ENCODE measurements at places on chromosomes 6 and 20.
A peak's percentile ranks its signal among the peaks of the same experiment; 100 is the strongest.

- DNase-seq = no peak
Measured at GRCh38 chr6:143842461-143842901, 657 bp upstream of the LTV1 start.

GRCh38 chr20:61369731-61370520, 117.9 kb downstream of the CDH4 start:
- DNase-seq = no peak

- DNase-seq = no peak
Measured at GRCh38 chr20:16257021-16257420, 316.2 kb downstream of the KIF16B start.

DNA sequence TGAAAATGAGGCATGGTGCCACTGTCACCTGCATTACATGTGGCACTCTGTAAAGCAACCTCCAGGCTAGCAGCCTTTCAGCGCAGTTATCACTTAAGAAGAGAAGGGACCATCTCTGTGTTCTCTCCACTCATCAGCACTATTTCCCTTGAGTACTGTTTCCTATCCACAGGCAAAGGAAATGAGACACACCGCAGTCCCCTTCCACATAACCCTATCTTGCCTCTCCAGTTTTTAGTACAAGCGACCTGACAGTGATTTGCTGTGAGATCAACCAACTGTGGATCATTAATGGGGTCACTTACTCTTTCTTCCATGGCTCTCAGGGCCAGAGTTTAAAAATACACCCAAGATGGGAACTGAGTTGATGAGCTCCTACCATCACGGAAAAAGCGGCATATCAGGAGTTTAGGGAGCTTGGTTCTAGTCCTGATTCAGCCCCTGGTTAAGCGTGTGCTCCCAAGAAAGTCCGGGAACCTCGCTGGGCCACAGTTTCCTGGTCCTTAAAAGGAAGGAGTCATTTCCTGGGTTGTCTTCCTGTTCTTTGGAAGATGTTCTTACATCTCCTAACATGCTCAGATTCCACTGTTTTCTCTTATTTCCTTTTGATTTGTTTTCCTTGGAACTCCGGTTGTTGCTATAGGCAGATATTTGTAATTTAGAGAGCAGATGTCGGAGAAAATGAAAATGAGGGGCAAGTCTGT, 27.3 kb downstream of the PRDM1 start:
- DNase-seq = no peak

GRCh38 chr6:14397518-14397901, 279.9 kb downstream of the CD83 start:
- DNase-seq = no peak

DNA sequence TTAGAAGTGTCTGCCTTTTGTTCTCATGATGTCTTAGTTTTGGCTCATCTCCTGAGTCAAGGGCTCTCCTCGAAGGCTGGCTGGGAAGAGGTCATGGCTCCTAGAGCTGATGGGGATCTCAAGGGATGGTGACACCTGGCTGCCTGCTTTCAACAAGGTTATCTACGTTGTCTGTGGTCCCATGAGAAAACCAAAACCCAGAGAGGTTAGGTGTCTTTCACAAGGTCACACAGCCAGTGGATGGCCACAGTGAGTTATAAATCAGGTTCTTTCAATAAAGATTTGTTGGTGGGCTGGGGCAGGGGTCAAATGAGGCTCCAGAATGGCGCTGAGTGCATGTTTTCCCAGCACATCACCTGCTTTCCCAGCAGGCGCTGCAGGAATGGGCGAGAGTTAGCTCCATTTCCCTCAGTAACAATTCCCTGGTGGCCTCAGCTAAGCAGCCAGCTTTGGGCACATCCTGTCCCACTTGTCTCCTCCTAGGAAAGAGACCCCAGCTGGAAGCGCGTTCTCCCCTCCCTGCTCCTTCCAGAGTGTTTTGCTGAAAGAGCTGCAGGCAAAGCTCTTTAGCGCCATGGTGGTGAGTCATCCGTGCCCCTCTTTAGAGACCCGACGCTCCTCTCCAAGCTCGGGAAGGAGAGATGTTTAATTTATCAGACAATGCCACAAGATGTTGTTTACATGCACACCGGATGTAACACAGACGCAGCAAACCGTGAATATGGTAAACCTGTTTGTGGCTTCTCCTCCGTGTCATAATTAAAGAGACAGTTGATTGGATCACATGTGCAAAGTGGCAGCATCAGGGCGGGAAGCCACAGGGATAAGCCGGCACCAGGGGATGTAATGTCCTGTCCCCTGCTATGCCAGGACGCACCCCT, 109.7 kb downstream of the LRFN2 start:
- DNase-seq = no peak

DNA sequence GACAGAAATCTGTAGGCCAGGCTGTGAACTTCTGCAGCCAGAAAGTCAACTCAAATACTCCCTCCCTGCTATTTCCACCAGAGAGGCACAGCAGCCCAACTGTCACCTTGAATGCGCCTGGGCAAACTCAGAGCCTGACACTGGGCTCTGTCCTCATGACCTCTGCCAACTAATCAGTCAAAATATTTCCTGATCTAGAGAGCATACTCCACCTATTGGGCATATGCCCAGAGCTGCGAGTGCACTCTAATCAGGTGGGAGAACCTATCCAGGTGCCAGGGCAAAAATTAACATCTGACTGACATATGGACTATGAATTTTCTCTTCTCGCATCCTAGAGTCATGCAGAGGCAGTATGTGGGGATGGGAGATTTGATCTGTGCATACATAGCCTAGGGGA, 406.3 kb upstream of the RUNX2 start:
- DNase-seq = no peak

DNA sequence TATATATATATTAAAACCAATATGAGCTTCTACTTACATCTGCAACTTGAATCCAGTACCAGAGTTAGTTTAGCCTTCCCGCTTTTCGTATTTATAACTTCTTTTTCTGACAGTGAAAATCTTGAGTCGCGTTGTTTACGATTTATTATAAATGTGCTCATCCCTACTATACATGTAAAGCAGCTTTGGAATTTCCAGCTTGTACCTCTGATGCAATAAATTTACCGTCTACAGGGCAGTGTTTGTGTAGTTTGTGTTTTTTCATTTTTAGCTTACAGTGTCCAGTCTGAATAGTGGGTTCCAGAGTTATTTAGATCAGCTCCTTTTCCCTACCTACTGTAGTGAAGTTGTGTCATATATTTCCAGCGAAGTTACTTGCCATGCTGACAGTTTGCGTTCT, 66.3 kb downstream of the TIAM2 start:
- no peak for DNase-seq

- no peak for DNase-seq
Measured at GRCh38 chr6:20333721-20334269, 67.9 kb upstream of the E2F3 start.

- DNase-seq = peak; percentile 67
Measured at GRCh38 chr20:38184101-38184500, 19.0 kb upstream of the TGM2 start.

DNA sequence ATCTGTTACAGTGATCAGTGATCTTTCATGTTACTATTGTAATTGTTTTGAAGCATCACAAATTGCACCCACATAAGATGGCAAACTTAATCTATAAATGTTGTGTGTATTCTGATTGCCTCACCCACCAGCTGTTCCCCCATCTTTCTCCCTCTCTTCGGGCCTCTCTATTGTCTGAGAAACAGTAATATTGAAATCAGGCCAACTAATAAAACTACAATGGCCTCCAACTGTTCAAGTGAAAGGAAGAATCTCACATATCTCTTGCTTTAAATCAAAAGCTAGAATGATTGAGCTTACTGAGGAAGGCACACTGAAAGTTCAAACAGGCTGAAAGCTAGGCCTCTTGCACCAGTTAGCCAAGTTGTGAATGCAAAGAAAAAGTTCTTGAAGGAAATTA, 141.2 kb downstream of the CDK19 start:
- DNase-seq = no peak

GRCh38 chr6:79669766-79670165, 38.6 kb downstream of the SH3BGRL2 start:
- no peak for DNase-seq

DNA sequence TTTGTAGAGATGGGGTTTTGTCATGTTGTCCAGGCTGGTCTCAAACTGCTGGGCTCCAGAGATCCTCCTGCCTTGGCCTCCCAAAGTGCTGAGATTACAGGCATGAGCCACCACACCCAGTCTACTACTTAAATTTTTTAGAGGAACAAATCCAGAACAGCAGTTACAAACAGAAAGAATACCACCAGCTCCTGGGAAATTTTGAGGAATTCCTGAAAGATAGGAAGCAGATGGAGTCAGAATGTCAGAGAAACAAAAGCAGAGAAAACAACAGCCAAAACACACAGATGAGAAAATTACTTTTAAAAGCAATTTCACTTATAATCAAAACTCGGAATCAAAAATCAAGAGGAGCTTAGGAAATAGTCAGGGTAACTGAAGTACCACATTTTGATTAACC, 543.3 kb upstream of the MARCKS start:
- DNase-seq = no peak

DNA sequence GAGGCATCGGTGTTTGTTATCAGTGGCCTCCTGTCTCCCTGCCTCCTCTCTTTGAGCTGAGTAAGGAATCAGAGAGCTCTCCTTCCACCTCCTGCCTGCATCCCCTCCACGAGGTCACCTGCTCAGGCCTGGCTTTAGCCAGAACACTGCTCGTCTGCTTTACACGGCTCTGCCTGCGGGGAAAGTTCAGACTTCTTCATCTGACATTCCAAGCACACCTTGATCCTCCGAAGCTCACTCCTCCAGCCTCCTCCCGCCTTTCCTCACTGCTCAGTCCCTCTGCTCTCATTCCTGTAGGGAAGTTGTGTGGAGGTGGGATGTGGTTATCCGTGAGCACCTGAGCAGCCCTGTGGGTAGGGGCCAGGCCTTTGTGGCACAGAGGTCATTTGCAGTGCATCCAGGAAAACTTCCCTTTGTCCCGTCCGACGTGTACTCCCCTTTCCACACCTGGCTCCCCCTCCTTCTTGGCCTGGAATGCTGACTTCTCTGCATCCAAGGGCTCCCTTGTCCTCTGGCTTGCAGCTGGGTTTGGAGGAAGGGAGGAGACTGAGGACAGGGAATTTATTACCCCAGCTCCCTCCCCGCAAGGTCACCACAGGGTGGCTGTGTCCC, 12.8 kb upstream of the CCDC167 start:
- DNase-seq = no peak

DNA sequence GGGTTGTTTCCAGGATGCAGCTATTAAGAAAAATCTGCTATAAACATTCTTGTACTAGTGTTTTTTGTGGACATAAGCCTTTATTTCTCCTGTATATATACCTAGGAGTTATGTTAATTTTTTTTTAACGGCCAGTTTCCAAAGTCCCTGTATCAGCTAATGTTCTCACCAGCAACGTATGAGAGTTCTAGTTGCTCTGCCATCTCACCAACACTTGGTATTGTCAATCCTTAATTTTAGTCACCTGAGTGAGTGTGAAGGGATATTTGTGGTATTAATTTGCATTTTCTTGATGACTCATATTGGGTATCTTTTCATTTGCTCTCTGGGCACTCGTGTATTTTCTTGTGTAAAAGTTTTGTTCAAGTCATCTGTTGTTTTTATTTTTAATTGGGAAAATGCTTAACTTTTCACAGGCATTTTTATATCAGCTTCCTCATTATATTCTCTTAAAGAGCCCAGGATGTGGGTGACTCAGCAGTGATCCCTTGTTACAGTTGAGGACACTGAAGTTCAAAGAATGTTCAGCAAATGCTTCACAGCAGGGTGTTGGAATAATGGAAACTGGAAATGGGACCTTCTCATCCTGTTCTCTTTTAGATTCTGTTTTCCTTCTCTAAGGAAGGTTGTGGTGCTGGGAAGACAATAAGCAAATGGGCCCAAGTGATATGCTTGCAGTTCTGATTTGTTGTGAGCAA, 211.7 kb upstream of the PRND start:
- DNase-seq = no peak

Data from right renal cortex interstitium (tissue), 3 donors.